GM23248 (cell line): ENCODE measurements at places on chromosomes 2 and 18.

- DNase-seq, result no peak
Measured at GRCh38 chr2:127047716-127048617, 59.0 kb downstream of the BIN1 start.

DNA sequence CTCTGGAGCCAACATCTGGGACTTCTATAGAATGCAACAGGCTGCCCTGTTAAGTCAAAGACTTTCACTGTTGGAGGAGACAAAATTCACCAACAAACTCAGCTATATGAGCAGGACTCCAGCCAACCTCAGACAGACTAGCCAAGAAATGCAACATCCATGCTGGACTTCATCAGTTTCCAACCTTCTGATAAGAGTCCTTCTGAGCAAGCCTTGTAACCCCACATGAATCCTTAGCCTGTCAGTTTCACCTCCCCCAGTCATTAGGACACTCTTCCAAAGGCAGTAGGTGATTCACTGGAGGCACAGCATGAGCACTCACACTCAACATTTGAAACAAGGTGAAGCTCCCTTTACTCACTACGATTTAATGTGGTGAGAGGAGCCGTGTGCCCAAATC lies 5.8 kb downstream of the TBC1D8 start:
- peak; percentile 46 for DNase-seq

- no peak for DNase-seq
Measured at GRCh38 chr2:43486603-43487002, 109.2 kb downstream of the THADA start.

GRCh38 chr2:39568116-39568515 lies 97.6 kb upstream of the TMEM178A start:
- no peak for DNase-seq

DNA sequence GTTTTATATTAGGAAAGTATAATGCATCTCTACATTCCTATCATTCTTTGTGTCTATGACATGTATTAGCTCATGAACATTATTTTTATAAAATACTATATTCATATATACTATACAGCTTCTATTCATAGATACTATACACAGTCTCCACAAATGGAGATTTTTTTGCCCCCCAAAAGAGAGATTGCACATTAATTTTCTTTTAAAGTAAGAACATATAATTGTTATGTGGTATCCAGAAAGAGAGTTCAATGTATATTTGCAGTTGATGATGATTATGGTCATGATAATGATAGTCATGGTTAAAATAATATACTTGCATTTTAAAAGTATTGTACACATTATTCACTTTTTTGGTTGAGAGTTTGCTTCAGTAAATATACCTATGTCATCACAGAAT lies 445.3 kb downstream of the DSC3 start:
- DNase-seq, result no peak

GRCh38 chr2:67215214-67216055 lies 181.7 kb upstream of the ETAA1 start:
- peak; percentile 41 for DNase-seq

- DNase-seq, result no peak
Measured at GRCh38 chr2:177332992-177333388, 59.6 kb upstream of the AGPS start.

DNA sequence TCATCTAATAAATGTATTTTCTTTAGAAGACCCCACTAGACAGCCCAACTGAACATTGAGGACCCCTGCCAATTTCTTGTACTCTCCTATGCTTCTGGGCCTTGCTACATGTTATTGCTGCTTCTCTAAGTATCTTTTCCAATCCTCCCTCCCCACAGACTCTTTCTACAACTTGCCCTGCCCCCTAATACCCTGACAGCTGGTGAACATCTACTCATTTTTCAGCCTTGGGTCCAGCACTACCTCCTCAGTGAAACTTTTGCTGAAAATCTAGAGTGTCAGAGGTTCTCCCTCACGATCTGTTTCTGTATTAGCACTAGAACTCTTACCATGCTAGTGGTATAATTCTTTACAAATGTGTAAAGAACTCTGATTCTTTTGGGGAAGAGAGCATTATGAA lies 106.8 kb upstream of the SIX3 start:
- DNase-seq, result no peak

DNA sequence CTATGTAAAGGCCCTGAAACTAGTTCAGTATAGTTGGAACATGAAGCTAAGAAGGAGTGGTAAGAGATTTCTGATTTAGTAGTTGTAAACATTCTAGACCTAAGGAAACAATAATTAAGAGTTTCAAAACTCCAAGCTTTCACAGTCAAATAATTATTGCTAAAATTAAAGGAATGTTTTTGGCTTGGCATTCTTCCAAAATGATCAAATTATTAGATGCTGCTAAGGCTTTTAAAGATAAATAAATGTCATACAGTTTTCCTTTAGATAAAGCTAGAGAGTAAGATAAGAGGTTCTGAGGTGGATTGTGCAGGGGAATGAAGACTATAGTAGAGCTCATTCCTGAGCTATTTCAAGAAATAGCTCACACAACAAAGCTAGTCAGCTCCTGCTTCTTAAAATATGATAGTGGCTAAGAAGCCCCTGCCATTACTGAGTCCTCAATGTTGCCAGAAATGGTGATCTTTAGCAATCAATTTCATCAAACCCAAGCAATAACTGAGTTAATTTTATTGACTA lies 45.3 kb downstream of the ZC3H15 start:
- no peak for DNase-seq
